ENCODE measurements at places on chromosomes 16 and 17. TPM values are rescaled to one million over a fixed set of nuclear protein-coding genes. Genes with fewer than 3 reads are reported as not detected.

Gene CACNA1G
- not detected for total RNA-seq

Gene GPR179
- total RNA-seq: not detected

Gene GCGR
- not detected for total RNA-seq

Gene HCRT
- not detected for total RNA-seq

Gene RUNDC3A
- 0.25 TPM for total RNA-seq

Gene CES3
- total RNA-seq: not detected

Gene EME1
- 2.6 TPM for total RNA-seq

Gene C17orf78
- total RNA-seq: not detected

Gene UTS2R
- total RNA-seq: not detected

Gene RTN4RL1
- total RNA-seq: 0.25 TPM

Gene DNAI2
- total RNA-seq: 0.13 TPM

Gene ALOX15B
- not detected for total RNA-seq

Gene ZNF75A
- total RNA-seq: 10.1 TPM

Gene SMIM36
- not detected for total RNA-seq

Gene PIK3R5
- not detected for total RNA-seq

Gene KRTAP16-1
- not detected for total RNA-seq

Gene CDRT15L2
- not detected for total RNA-seq

Gene CCDC200
- total RNA-seq: not detected

Gene CDH5
- total RNA-seq: 263 TPM

Gene OTOA
- total RNA-seq: under 0.01 TPM

Gene CACNG5
- total RNA-seq: not detected

Gene NUBP2
- 76.7 TPM for total RNA-seq

Gene KRT28
- not detected for total RNA-seq

Gene PHF12
- 4.4 TPM for total RNA-seq

Gene MYCBPAP
- total RNA-seq: 0.13 TPM

Gene DNAH9
- total RNA-seq: not detected

Gene SLC47A1
- 1.7 TPM for total RNA-seq

Gene ZNF213
- 2.8 TPM for total RNA-seq

Gene RNF40
- total RNA-seq: 41.0 TPM

Gene CFAP97D1
- under 0.01 TPM for total RNA-seq

Gene SULT1A2
- total RNA-seq: not detected

Gene DHX58
- total RNA-seq: 3.5 TPM

Gene DLX4
- total RNA-seq: not detected

Gene P2RX1
- total RNA-seq: not detected

Gene TPPP3
- under 0.01 TPM for total RNA-seq

Gene CCL16
- total RNA-seq: 0.13 TPM

Gene INTS2
- 18.0 TPM for total RNA-seq

Gene SLC5A11
- 0.13 TPM for total RNA-seq

Gene HBA1
- not detected for total RNA-seq

Gene TEKT1
- not detected for total RNA-seq

Measured in dermis microvascular lymphatic vessel endothelial cell (primary cell).